ENCODE measurements at places on chromosomes 1 and 21.

DNA sequence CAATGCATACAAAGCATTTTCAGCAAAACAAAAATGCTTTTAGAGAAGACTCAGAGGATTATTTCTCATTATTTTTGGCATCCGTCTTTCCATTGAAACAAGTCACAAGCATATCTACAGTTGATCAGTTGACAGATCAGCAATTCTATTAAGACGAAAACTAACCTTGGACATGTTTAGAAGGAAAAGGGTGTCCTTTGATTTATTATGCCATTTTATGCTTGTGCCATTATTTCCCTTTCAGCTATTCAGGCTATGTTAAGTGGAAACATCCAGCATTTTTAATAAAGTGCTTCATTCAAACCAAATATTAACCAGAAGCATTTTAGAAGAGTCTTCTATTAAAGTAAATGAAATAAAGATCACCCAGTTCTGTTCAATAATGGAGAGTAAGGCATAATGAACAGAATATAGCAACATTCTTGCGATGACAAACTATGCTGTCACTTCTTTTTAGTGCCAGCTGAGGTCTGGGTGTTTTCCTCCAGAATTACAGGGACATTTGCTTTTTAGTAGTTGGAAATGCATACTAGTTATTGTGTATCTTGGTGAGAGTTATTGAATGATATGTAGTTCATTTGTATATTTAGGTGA, 481.4 kb downstream of the PLA2G4A start:
- no peak for DNase-seq

DNA sequence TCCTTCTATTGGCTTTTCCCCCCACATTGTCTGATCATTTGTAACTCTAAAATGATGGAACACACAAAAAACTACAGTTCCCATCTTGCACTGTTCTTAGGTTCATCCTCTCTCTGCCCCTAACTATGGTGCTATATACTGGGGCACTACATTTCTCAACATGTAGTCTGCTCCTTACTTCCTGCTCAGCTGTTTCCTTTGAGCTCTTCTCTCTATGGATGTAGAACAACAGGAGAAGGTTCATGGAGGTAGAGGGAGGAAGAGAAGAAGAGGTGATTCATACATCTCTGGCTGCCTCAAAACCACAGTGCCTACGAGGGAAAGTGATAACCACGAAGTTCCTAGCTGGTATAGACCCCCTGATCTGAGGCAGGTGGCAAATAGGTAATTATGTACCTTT, 7.0 kb upstream of the C1orf146 start:
- no peak for DNase-seq

- no peak for DNase-seq
These were observed 31.9 kb upstream of the KCNA3 start for GRCh38 chr1:110706621-110707020.

- peak; percentile 76 for DNase-seq
These were observed 14.3 kb upstream of the SEC16B start for GRCh38 chr1:177984136-177984525.

DNA sequence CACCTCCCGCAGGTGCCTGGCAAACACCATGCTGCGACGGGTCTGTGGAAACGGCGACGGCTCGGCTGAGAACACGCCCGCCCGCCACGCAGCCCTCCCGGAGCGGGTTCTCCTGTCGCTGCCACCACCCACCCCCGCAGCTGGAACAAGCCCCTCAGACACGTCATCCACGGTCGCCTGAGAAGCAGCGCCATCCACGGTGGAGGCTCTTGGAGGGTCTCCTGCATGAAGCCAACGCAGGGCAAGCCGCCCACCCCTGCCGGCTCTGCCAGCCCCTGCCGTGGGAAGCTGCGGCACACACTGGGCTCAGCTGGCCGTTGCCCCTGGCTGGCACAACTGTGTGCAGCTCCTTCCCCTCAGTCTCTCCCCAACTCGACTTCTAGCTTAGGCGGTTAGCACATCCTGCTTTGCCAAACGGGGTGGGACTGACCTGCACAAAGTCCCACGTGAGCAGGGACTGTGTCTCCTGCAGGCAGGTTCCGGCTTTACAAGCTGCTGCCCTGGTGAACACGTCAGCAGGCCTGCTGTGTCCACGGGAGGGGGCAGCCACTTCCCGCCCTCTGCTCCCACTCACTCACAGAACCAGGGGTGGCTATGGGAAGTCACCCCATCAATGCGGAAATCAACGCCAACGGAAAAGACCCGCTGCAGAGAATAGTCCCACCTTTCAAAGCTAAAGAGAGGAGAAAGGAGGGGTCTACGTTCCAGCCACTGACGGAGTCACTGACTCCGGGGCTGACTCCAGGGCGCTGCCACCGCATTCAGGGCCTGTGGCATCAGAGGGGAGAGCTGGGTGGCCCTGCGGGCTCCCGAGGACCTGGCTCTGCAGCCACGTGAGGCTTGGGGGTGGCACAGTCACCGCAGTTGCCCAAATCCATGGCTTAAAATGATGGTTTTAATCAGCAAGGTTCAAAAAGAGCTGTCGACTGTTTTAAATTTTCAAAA, 10.3 kb downstream of the POFUT2 start:
- no peak for DNase-seq

- DNase-seq, result no peak
These were observed 233.0 kb upstream of the RAB4A start for GRCh38 chr1:229037806-229038405.

DNA sequence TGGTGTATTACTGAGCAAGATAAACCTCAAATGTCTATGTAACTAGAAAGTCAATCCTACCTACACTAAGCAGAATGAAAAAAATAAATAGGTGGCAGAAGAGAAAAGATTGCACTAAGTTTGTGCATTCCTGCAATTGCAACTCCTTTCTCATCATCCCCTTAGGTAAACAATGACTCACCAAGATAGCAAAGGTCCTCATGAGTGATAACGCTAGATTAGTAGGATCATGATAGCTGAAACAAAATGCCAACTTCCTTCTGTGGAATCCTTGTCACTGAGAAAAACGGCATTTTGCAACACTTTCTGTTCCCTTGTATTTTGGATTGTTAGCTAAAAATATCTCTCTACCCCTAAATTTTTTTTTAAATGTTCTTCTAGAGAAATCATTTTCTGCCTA, 20.0 kb upstream of the FCER1A start:
- no peak for DNase-seq

GRCh38 chr1:24417681-24418080, 2.1 kb downstream of the NIPAL3 start:
- no peak for DNase-seq

- no peak for DNase-seq
These were observed 9.7 kb upstream of the IGFN1 start for GRCh38 chr1:201180901-201181300.

DNA sequence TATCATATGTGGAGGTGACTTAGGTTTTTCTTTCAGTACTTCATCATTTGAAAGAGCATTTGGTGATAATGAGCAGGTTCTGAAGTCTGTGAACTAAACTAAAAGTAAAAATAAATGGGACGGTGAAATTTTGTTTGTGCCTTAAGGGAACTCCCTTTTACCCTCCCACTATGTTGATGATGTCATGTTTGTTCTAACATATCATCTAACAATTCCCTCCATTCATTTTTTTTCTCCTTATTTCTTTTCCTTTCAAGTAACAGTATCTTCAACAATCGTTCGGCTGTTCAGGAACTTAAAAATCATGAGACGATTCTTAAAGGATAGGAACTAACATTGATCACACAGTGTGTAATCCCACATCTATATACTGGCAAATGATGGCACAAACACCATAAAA, 30.0 kb upstream of the IRF2BP2 start:
- DNase-seq, result no peak

DNA sequence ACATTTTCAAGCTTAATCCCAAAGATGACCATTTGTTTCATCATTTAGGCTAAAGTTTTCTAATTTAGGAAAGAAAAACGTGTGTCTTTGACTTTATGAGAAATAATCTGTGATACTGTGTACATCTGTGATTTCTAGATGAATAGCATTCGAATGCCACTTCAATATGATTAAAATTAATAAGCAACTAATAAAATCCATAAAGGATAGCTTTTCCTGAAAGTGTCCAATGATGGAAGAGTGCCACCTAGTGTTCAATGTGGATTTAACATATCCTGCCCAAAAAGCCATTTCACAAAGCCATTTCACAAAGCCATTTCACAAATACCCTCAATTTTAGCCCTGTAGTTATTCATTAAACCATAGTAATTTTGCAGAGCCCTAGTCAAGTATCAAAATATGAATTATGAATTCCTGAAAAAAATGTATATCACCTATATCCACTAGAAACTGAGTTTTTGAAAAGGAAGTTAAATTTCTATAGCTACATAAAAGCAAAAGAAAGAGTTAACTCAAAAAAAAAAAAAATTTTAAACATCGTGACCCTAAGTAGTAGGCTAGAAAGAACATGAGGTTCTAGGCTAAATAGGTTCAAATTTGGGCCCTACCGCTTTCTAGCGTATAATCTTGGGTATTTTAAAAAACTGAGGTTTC, 19.1 kb downstream of the NME7 start:
- DNase-seq, result peak; percentile 69

DNA sequence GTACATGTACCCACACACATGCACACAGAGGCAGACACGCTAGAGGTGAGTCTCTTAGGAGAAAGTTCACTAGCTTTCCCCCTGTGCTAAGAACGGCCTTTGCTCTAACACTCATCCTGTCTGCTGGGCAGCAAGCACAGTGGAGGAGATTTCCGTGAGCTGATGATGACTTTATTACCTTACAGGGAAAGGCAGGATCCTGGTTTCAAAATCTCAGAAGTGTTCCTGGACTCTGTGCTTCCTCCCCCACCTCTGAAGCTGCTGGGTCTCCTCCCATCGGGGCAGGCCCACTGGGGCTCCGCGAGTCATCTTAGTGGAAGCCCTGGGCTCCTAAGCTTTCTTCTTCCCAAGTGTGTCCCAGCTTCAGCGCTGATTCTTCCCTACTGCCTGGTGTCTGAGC, 2.7 kb downstream of the FAM3B start:
- no peak for DNase-seq

DNA sequence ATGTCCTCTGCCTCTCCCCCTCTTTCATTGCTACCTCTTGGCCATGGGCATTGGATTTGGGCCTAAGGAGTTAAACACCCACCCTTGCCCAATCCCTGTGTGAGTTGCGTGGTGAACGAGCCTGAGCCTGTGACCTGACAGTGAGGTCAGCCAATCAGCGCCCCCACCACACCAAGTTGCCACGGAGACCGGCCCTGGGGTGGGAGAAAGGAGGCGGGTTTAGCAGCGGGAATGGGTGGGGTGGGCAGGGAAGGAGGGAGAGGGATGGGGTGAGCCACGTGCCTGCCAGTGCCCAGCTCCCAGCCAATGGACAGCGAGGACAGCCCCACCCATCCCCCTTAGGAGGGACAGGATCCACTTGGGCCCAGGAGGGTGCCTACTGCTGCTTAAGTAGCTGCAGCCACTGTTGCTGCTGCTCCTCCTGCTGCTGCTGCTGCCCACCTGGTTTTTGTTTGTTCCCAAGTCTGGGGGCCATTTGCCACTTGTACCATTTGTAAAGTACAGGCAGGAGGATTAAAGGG, 9.5 kb downstream of the ZBTB7B start:
- peak; percentile 70 for DNase-seq

DNA sequence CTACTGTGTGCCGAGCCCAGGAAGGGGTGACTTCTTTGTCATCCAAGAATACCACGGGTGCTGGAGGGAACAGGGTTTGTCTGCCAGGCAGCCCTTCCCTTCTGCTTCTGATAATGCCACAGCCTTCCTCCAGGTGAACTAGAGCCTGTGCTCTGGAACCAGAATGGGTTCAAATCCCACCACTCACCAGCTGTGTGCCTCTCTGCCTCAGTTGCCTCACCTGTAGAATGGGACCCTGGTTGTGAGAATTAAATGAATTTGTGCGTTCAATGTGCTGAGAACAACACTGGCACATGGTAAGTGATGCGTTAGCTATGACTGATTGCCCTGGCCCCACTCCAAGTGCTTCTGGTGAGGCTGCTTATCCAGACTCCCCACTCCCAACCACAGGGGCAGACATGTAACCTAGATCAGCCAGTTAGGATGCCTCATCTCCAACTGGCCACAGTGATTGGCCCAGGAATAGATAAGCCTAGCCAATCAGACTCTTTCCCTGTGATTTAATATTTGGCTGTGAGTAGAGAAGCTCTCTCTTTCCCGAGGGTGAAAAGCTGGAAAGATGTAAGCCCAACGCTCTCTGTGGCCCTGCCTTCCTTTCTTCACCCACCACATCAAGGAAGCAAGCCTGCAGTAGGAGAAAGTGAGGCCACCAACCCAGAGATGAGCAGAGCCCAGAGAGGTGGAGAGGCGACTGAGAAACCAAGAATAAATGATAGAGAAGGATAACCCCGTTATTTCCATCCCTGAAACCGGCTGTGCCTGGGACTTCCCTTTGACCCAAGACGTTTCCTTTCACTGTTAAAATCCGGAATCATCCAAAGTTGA, 20.8 kb upstream of the LAPTM5 start:
- peak; percentile 59 for DNase-seq

DNA sequence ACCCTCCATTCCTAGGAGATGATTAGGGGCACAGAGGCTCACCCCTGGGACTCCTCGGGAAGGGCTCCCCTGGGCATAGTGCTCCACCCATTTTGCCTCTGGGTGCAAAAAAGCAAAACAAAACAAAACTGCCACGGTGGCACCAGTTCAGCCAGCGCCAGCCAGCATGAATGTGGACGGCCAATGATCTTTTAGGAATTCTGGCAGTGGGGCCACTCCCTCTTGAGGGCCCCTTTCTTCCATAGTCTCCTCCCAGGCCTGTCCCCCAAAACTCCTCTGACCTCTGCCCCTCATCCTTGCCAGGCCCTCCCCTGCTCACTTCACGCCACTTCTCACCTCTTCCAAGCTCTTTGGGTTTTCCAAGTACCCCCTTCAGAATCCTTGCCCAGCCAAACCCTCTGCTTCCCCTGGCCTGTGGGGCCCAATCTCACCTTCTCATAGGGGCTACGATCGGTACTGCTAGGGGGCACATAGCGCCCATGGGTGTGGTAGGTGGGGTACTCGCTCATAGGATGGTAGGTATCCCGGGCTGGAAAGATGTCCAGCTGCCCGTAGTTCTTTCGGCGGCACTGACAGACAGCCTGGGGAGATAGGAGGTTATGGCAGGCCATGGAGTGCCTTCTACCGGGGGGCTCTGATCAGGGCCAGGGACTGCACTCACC, 13.3 kb downstream of the TRIM46 start:
- no peak for DNase-seq

DNA sequence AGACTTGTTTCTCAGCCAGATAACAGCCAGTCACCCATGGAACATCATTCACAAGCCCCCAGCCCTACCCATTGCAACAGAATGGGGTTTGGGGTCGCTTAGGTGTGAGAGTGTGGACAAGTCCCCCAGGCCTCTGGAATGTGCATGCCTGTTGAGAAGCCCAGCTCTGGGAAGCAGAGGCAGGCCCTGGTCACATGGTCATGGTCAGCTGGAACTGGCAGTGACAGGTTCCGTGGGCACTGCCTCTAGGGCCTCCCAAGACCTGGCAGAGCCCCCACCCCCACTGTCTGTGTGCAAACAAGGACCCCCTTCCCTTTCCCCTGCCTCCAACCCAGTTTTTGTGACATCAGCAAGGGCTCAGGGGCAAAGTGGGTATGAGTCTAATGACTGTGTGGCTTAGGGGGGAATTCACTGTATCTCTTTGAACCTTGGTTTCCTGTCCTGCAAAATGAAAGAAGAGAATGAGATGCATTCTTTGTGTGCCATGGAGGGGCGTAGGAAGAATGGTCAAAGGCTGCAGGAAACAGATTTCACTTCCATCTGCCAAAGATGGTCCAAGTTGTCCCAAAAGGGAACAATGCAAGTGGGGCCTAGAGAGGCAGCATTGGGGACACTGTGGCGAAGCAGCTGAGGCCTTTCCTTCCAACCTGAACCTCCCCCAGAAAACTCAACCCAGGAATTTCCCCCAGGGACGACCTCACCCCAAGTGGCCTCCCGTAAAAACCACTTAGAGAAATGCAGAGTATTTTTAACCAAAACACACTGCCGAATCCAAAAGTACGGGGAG, 34.7 kb upstream of the SELENON start:
- DNase-seq, result no peak

GRCh38 chr1:21220815-21221214, 44.1 kb upstream of the EIF4G3 start:
- peak; percentile 94 for DNase-seq

All from NCI-H1092 treated with DMSO at 0.1 percent for 48 hours (cell line).